NCI-H1694 (cell line): ENCODE measurements at places on chromosomes 2 and 18.

DNA sequence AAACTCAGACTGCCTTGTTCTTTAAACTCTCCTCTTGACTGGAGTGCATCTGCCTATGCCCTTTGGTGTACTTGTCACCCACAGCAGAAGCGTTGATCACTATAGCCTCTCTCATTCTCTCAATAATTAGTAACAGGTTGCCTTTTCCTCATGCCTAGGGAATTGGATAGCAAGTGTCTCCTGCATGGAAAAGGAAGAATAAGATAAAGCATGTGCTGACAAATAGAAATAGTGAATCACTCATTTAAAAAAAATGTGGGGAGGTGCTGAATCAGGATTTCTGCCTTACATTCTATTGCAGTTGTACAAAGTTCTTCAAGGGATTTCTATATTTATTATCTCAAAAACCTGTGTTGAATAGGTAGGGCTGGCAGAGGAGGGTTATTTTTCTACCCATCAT, 323.0 kb downstream of the TXNL1 start:
- DNase-seq = no peak

- DNase-seq = no peak
Measured at GRCh38 chr18:62318228-62319180, 6.6 kb upstream of the TNFRSF11A start.

DNA sequence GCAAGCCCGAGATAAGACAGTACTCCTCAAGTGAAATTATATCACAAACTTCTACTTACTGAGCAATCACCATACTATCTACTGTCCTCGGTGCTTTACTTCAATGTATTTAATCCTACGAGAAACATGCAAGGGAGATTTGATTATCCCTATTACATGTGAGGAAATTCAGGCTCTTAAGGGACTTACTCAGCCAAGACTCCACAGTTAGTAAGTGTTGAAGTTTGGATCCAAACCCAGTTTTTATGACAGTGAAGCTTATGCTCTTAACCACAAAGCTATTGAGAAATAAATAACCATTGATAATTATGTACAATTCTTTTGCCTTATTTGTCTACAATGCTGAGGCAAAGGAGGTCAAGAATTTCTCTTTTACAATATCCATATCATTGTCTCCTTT, 672.9 kb upstream of the ACVR2A start:
- DNase-seq = no peak

GRCh38 chr2:172937884-172938712, 137.5 kb upstream of the MAP3K20 start:
- peak; percentile 25 for DNase-seq

GRCh38 chr18:68722821-68723220, 7.9 kb upstream of the TMX3 start:
- DNase-seq = no peak

DNA sequence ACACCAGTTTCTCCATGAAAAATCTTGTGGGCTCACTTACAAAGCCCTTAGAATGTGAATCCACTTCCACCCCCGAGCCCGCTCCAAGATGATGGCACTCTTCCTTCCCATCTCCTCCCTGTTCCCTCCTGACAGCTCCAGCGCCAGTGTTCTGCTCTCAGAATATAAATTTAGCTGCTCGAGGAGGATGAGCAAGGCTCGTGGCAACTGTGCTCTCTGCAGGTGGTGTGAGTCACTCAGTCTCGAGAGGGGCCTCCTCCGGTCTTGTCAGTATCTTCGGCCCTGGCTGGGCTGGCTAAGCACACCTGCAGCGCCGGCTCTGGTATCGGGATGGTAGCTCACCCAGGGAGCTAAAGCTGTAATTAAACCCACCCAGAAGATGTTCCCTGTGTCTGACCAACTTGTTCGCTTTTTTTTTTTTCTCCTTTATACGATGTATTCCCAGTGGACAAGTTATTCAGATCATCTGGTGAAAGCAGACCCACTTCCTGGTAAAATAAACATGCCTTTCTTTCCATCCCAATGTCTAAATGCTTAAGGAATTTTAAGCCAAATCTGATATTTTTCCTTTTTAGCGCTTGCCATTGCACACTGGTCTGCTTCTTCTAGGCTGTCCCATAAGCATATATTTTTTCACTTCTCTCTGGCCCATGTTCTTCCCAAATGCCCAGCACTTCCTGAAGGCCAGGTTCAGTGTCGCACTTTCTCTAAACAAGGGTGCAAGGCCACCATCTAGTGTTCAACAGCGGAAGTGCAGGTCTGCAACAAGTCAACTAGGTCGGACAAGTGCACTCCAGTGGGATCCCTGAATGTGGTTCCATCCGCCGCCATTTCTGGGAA, 31.4 kb upstream of the YPEL5 start:
- DNase-seq = peak; percentile 66

DNA sequence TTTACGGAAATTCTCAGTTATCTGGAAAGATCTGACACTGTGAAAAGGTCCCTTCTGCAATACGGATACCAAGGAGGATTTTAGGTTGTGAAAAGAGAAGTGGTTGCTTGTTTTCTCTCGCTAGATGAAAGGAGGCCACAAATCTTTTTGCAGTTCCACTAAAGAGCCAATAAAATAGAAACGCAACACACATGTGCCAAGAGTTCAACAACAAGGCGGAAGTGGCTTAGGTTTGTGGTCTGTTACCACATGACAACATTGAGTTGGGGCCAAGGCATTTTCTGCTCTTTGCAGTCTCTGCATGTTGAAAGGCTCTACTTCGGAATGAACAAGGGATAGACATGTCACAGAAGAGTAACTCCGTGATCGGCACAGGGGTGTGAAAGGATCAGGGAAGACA, 115.7 kb upstream of the OSR1 start:
- DNase-seq = no peak

DNA sequence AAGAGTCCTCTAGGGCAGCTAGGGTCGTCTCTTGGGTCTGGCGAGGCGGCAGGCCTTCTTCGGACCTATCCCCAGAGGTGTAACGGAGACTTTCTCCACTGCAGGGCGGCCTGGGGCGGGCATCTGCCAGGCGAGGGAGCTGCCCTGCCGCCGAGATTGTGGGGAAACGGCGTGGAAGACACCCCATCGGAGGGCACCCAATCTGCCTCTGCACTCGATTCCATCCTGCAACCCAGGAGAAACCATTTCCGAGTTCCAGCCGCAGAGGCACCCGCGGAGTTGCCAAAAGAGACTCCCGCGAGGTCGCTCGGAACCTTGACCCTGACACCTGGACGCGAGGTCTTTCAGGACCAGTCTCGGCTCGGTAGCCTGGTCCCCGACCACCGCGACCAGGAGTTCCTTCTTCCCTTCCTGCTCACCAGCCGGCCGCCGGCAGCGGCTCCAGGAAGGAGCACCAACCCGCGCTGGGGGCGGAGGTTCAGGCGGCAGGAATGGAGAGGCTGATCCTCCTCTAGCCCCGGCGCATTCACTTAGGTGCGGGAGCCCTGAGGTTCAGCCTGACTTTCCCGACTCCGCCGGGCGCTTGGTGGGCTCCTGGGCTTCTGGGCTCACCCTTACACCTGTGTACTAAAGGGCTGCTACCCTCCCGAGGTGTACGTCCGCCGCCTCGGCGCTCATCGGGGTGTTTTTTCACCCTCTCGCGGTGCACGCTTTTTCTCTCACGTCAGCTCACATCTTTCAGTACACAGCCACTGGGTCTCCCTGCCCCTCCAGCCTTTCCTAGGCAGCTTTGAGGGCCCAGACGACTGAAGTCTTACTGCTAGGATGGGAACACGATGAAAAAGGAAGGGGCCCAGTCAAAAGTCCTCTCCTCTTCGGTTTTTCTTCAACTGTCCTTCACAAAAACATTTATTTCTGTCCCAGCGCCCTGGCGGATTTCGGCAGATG, 8.1 kb downstream of the SIX2 start:
- DNase-seq = no peak

DNA sequence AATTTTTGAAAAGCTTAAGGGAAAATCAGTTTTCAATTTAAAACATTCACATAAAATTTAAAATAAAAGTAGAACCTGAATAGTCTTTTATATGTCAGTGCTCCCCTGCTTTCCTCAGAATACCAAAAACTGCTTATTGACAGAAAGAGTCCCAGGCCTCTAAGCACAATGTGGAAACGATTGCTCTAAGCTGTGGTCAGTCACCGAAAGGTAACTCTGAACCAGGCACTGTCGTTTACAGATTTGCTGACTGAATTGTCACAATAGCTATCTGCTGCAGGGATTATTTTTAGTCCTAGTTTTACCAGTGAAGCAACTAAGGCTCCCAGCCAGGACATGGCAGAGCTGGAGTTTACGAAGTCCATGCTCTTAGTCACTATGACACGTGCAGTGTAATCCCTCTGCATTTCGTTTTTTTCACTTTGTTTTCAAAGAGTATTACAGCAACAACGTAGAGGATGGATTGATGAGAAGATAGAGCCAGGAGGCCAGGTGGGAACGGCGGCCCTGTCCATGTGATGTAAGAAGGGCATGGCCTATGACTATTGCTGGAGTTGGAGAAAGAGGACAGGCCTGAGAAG, 28.1 kb upstream of the TMEM247 start:
- no peak for DNase-seq

DNA sequence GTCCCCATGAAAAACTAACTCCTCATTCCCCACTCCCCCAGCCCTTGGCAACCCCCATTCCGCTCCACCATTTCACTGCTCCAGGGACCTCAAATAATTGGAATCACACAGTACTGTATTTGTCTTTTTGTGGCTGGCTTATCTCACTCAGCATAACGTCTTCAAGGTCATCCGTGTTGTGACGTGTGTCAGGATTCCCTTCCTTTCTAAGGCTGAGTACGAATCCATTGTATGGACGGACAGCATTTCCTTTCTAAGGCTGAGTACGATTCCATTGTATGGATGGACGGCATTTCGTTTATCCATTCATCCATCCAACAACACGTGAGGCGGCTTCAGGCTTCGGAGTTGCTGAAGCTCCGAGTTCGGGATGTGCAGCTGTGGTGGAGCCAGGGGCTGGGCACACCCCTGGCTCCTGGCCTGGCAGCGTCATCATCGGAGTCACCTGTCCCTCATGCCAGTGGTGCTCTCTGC, 1.2 kb upstream of the ASB1 start:
- DNase-seq = no peak

GRCh38 chr2:157845081-157845480, 31.0 kb downstream of the ACVR1 start:
- no peak for DNase-seq

- DNase-seq = no peak
Measured at GRCh38 chr2:168350380-168350779, 103.0 kb upstream of the STK39 start.

- no peak for DNase-seq
Measured at GRCh38 chr2:229118336-229118735, 152.8 kb downstream of the PID1 start.

DNA sequence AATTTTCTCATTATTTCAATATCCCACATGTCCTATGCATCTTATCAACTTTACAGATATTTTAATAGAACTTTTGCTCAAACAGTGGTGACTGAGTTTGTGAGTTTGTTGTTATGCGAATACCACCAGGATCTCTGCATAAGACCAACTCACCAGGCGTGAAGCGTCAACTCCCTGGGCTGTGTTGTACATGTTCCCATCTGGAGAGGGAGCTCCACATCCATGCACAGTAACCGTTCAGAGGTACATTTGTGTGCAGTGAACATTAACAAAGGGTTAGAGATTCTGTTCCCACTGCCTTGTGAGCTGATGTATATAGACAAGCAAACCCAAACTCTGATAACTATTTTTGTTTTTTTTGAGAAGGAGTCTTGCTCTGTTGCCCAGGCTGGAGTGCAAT, 188.7 kb downstream of the MYT1L start:
- DNase-seq = peak; percentile 54

DNA sequence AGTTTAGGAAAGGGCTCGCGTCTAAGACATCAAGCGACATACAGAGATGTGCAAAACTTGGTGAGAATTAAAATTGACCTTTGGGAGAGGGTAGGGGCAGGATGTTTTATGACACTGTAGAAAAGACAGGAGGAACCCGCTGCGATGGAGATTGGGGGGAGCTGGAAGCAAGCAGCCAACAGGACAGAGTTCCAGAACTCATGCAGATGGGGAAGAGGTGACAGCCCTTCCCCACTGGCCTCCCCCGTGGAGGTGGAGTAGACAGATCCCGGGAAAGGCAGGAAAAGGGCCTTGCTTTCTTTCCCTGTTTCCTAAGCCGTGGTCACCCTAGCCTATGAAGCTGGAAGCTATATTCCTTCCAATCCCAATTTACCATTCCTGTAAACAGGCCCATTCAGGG, 39.1 kb downstream of the ANO7 start:
- no peak for DNase-seq

DNA sequence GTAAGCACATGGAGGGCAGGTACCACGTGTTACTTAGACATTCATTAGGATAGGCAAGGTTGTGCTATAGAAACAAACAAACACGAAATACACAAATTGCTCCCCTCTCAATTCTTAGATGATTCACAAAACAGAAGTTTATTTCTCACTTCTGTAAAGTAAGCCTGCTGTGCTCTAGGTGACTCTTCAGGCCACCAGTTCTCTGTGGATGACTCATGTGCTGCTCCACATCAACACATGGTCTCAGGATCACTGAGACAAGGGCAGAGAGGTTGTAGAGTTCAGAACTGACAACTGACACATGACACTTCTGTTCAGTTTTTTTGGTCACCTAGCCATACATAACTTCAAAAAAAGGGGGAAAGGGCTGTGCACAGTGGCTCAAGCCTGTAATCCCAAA, 70.6 kb downstream of the DAW1 start:
- no peak for DNase-seq

DNA sequence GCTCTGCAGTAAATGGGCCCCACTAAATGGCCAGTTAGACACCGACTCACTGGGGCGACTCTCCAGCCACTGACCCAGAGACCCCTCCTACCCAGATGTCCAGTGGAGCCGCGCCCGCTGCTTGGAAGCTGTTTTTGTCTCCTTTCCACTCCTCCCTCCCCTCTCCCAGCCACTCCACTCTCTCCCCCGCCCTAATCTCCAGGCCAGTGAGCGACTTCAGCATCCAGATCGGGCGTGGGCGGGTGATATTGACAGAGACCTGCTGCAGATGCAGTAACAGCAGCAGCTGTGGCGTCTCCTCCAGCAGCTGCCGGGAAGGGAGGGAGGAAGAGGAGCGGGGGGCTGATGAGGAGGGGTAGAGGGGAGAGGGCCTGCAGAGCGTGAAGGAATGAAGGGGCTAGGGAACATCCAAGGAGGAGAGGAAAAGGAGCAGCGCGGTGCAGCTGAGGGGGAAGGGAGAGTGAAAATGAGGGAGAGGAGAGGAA, at the start of gene SCN7A:
SCN7A (minus strand) TSS at position 110 of the 485 bp plus-strand sequence. CDS start 16,553 bp downstream, outside the sequence.
- no peak for DNase-seq

- no peak for DNase-seq
Measured at GRCh38 chr2:42168459-42169099, 574 bp upstream of the EML4 start.

DNA sequence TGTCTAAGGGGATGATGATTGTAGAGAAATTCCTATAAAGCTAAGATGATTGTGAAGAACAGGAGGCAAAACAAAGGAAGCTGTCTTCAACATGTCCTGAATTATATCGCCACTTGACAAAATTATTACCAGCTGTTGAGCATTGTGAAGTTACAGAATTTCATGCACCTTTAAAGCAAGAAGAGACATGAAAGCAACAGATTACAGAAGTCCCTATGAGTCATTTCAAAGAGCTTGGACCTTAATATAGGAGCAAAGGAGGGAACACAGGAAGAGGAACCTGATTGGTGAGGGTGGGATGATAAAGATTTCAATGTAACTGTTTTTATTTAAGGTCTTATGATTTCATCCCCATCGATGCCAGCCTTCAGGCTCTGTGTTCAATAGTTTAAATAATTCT, 526.9 kb upstream of the HNMT start:
- no peak for DNase-seq
